H4 (cell line): ENCODE measurements at places on chromosomes 3 and 15. TPM values are rescaled to one million over a fixed set of nuclear protein-coding genes. Genes with fewer than 3 reads are reported as not detected.

The A4GNT gene
- total RNA-seq: not detected in 2 replicates

The CCDC54 gene
- total RNA-seq: not detected in 2 replicates

GRCh38 chr3:70277304-70277703 is 35.1 kb downstream of the MDFIC2 start:
- DNase-seq: no peak

GRCh38 chr15:83449937-83450506 is 2.9 kb downstream of the SH3GL3 start:
- no peak for DNase-seq

DNA sequence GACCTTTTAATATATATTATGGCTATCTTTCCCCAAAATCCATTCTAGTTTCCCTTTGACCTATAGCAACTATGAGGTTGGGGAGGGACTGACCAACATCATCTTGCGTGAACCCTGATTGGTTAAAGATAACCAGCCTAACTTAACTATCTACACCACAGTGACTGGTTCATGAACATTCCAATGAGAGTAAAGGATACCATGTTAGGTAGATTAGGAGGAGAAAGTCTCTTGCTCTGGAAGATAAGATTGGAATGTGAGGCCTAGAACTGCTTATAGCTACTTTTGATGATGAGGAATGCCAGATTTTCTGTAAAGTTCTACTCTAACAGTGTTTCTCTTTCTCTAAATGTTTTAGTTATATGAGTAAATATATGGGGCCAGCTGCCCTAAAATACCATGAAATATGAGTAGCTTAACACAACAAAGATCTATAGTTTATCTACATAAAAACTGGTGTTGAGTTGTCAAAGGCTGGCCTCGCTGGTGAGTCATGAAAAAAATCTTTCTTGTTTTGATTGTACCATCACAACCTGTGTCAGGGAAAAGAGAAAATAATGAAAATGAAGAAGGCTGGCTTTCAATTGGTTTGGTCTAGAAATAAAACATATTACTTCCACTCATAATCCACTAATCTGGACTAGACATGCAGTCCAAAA is 481.4 kb downstream of the NSUN3 start:
- DNase-seq: no peak

DNA sequence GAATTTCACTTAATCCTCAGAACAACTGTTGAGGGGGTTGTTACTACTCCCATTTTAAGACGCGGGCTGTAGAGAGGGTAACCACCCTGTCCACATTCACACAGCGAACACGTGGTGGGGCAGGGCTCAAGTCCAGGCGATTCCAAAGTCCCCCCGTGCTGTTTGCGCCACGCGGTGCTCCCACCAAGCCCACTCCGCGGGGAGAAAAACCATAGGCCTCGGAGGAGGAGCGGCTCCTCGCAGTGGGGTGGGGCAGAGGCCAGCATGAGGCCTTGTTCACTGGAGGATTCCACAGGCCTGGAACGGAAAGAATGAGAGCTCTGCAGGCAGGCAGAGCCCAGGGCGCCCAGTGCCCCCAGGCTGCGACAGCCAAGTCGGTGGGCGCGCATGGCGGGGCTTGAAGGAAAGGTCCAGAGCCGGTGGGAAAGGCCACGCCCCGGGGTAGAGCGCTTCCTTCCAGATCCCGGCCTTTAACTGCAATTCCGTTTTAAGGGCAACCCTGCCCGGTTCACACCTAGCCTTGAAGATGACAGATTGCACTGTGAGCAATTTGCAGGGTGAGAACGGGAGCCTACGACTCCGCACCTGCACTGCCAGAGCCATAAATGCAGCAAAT is 161.8 kb upstream of the TBL1XR1 start:
- peak; percentile 51 for DNase-seq

DNA sequence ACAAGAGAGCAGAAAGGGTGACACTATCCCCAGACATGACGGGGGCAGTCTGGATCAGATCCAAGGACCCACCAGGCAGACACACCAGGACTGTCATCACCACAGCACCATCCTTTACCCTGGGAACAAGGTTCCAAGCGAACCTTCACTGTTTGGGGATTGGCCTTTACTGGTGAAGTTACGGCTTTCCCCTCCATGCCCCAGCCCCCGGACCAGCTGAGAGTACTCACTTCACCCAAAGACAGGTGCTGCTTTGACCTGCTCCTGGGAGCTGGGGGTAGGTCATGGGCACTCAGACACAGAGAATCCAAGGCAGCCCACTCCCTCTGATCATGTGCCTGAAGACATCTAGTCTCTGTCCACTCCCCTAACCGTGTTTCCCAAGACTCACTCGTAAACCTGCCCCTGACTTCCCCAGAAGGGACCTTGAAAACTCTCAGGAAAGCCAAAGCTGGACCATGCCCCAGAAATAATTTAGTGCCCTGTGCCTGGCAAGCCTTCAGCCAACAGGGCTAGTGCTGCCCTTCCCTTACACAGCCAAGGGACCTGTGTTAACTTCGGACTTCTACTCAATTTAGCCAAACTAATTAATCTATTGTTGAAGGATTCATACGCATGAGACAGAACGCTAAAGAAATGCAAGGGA is 2.8 kb downstream of the RRP9 start:
- DNase-seq: no peak

DNA sequence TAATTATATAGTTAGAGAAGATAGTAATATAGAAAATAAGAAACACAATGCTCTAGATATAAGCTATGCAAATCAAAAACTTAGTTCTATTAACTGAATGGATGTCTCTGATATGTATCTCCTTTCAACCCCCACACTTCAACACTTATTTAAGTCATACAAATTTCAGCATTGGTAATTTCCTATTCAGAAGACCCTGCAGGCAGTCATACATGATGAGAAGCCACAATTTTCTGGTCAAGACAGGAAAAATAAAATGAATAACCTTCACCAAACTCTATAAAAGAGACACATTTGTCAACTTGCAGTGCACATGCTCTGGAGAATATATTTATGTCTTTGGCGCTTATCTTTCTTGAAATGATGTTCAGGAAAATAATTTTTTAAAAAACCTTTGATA is 578 bp upstream of the BCHE start:
- no peak for DNase-seq

GRCh38 chr15:43487271-43487895 is 5.6 kb downstream of the TP53BP1 start:
- DNase-seq: no peak

GRCh38 chr15:100093211-100094126 is 248.3 kb downstream of the ADAMTS17 start:
- DNase-seq: peak; percentile 31
